RCC 7860 (cell line): ENCODE measurements at places on chromosomes 2 and 18.

DNA sequence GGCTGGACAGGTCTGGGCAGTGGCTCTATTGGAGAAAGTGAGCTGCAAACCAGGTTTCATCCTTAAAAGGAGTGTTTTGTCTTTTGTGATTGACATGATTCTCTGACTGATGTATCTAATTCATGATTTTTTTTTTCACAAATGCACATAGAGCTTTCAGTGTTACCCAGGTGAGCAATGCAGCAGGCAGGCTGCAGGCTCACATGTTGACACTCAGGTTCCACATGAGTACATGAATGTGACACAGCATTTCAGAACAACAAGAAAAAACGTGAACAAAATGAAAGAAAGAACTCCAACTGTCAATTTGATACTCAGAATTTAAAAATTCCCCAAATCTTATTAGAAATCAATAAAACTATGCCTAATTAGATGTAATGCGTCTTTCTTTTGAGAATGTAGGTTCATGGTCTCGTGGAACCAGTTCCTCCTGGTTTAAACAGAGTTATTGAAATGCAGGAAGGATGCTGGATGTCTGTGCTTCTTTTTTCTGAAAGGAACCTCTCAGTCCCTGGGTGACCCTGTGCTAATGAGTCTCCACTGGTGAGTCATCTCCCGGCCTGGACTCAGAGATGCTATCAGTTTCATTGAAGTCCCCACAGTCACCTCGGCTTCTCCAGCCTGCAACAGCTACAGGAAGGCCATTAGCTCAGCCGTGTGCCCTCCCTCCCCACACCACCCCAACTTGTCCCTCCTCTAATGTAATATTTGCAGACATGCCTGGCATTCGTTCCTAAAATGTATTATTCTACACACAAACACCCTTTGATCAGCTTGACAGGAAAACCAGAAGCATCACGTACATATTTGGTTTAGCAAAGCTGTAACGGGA, 430.4 kb downstream of the LPIN1 start:
- DNase-seq: peak; percentile 59

DNA sequence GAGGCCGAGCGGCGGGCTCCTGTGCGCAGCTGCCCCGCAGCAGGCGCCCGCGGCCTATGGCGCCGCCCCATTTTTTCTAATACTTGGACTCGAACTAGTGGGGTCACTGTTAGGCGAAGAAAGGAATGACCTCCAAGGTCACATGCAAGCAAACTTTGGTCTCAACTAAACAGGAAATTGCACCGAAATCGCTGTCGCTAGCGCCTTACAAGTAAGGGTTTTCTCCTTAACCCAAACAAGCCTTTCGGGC, 339 bp downstream of the ACAA2 start:
- DNase-seq: no peak

DNA sequence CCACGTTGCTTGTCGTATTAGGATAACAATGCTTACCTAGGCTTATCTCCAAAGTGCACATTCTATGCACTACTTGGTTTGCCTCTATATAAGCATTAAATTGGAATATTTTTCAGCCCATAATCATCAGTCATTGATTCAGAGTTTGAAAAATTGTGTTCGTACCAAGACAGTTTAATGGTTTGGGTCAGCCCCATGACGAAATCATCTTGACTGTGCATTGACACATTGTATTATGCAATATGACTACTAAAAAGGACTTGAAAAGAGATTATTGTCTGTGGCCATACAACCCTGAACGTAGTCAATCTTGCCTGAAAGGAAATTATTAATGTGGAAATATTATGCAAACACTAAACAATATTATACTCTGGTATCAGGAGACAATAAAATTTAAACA, 141.3 kb downstream of the EML6 start:
- no peak for DNase-seq

DNA sequence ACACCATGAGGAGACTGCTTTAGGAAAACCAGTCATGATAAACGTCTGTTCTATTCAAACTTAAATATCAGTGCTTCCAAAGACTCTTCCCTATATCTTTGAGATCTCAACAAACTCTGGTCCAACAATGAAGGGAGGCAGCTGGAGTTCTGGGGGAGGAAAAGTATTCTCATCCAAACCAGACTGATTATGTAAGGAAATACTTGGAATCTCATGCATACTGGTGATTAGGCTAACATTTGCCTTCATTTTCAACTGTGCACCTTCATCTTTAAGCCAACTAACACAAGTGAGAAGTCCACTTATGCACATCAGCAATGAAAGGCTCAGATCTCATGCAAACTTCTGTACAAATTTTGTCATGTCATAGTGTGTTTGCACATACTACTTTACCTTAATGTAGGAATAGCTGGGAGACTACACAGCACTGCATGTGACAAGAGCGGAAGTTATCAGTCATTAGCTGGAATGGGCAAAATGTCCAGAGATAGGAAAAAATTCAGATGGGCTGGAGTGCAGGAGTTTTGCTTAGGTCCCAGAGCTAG, 67.5 kb upstream of the STK17B start:
- no peak for DNase-seq

DNA sequence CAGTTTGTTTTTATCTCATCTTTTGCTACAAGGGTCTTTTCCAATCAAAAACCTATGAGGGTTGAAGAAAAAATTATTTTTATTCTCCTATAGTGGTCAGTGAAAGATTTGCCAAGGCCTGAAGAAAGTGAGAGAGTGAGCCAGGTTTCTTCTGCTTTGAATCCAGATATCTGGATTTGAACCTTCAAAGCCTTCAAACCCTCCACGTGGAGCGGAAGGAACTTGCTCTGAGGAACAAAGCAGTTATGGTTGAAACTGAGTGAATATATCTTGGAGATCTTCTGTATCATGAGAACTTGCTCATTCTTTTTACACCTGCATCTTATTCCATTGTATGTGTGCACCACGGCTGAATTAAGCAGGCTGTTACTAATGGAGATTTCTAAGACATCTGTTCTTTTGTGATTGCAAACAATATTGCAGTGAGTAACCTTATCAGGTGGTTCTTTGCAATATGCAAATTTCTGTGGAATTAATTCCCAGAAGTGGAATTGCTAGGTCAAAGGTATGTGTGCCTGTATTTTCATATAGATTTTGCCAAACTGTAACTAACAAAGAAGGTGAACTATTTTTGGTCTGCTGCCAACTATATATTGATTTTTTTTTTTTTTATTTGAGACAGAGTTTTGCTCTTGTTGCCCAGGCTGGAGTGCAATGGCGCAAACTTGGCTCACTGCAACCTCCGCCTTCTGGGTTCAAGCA, 147.9 kb downstream of the B3GNT2 start:
- no peak for DNase-seq

DNA sequence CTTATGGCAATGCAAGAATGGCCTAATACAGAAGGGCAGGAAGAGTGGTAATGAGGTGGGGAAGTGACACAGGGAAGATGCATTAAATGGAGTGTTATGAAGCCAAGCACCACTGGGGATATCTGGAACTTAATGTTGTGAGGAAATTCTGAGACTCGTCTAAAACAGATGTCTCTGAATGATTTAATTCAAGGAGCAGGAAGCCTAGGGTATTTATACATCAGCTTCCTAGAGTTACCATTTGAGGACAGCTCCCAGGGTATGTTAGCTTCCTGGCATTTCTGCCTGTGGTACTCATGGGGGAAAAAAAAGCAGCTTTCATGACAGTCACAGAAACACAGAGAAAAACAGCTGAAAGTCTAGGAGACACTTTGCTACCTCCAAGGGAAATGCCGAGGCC, 989.5 kb downstream of the CBLN2 start:
- DNase-seq: no peak

DNA sequence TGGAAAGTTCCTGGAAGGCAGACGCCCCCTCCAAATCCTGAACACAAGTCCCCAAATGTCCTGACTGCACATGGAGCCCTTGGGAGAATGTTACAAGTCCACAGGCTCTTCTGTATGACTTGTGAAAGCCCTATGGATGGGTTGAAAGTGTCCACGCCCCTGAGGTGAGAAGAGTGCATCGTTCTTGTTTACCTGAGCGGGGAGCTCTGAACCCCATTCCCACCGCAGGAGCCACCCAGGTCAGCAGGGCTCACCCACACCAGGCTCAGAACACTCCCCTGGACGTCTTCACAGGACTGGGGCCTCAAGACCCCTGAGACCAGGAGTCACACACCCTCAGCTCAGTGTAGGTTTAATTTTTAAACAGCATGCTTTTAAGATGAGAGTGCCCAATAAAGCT, 84.2 kb upstream of the TMEM18 start:
- no peak for DNase-seq

GRCh38 chr2:45273412-45274249, 264.4 kb upstream of the SIX2 start:
- DNase-seq: no peak

DNA sequence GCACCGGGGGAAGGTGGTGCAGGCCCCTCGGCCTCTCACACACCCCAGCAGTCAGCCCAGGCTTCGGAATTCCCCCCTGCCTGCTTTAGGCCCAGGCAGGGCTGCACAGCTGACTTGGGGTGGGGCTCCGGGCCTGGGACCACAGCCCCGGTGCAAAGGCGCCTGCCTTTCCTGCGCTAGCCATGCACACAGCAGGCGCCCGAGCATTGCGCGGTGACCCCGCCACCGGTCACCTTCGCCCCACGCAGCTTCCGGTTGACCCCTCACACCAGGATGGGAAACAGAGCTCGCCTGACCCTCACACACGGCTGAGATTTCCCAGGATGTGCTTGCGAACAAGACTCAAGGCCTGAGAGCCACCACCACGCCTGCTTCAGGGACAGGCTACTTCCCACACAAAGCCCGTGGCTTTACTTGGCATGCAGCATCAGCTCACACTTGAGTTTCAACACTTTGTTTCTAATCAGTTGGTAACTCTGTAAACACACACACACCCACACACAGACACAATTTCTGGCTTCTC, 46.0 kb downstream of the SLC66A2 start:
- no peak for DNase-seq

DNA sequence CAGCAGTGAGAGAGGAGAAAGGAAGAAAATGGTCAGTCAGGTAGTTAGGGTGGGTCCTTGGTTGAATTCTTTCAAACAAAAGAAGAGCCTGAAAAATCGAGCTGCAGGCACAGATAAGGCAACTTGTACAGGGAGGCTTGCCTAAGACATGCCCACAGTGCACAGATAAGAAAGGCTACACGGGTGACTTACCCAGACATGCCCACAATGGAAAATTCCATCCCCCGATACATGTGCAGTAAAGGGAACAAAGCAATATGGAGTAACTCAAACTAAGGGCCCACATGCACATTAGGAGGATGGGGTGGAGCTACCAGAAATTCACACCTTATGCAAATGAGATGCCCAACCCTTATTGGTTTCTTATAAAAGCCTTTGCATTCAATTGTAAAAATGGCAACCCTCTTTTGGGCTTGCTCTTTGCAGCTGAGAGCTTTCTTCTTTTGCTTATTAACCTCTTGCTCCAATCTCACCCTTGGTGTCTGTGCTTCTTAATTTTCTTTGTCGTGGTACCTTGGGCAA, 110.3 kb upstream of the RMP24 start:
- DNase-seq: no peak

GRCh38 chr18:52409727-52410126, 69.7 kb downstream of the DCC start:
- DNase-seq: no peak

DNA sequence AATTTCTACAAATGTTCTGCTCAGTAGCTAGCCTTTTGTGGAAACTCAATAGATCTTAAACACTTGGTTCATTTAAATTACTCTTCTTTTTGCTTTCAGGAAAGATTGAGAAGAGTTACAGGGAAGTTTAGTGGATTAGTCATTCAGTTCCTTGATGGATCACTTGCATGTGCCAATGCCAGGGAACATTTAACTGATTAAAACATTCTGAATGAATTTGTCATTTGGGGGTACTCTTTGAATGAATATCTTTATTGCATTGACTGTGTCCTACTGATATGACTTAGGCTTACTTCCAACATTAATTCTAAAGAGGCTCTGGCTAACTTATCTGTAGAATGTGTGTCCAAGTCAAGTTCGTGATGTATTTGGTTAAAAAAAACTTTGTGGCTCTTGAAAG, 199.8 kb downstream of the PLCL1 start:
- no peak for DNase-seq

GRCh38 chr2:47686018-47686417, 96.9 kb upstream of the MSH6 start:
- DNase-seq: no peak

DNA sequence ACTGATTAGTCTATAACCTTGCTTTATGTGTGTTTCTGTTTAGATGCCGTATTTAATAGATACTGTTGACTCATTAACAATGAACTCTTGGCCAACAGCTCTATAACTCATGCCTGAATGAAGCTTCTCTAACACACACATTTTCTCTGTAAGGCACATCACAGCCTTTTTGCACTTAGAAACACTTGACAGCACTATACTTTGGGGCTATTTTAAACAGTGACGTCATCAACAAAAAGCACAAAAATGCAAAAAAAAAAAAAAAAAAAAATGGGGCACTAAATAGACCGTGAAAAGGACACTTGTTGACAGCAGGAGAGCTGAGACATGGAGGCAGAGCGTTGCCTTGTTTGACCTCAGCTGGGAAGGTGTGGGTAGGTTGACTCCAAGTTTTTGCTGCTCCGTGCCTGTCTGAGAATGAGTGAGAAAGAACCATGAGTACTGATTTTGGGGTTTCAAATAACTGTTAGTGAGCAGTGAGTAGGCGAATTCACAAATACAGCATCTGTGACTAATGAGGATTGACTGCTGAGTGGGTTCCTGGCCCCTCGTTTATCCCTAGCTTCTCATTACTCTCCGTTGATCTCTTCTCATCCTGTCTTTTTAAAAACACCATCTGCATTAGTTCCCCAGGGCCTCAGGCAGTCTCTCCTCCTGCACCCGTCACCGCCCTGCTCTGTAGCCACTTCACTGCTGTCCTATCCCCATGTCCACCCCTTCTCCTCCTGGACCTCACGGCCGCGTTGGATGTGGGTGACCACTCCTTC, 24.4 kb downstream of the SPP2 start:
- no peak for DNase-seq

DNA sequence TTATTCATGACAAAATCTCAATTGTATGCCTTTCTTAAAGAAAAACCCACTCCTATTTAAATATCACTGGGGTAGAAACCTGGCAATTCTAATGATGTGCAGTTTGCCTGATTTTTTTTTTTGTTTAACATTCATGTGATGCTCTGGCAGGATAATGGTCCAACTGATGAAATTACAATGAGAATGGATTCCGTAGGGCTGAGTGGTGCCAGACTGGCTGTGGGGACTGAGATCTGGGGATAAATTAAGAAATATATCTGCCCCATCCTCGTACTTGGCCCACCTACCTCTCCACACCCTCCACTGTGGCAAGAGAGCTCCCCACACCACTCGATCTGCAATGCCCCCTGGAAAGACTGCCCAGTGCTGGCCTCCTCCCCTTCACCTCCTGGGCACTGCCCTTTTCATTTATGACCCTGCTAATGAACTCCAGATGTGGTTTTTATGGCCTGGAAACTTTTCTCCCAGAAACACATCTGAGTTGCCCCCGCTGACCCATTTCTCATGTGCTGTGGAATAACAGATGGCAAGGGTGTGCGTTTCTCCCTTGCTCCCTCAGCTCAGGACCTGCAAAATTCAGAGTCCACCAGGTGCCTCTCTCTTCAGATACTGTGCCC, 33.0 kb upstream of the RPL37A start:
- no peak for DNase-seq
